Cardiac muscle cell (in vitro differentiated cells and primary cell): ENCODE measurements at places on chromosomes 13 and 19. TPM values are rescaled to one million over a fixed set of nuclear protein-coding genes. Genes with fewer than 3 reads are reported as not detected.

DNA sequence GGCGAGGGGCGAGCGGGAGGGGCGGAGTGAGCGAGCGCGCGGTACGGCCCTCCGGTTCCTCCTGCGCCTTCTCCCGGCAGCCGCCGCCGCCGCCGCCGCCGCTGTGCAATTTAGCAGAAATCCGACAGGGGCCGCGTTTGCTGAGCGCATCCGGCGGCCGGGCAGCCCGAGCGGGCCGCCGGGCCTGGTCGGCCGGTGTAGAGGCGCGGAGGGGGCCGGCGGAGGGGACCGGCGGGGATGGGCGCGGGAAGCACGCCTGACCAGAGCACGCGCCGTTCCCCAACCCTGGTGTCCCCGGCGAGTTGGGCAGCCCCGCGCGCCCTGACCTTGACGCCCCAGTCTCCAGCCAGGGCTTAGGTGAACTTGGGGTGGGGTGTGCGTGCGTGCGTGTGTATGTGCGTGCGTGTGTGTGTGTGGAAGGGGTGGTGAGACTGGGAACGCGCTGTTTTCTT is 144.5 kb upstream of the ZNF536 start:
- H3K4me1 ChIP-seq, result peaks cover 10% of the 10 kb centered on the region
- no peaks in the 10 kb centered on the region for H3K36me3 ChIP-seq
- H3K27ac ChIP-seq, result no peak overlapping the region
- peak overlapping the region; percentile 45 for H3K4me3 ChIP-seq
- peak; percentile 87 for DNase-seq

- H3K36me3 ChIP-seq, result no peaks in the 10 kb centered on the region
- H3K4me3 ChIP-seq, result no peak overlapping the region
- no peak for DNase-seq
- no peak overlapping the region for H3K27ac ChIP-seq
- H3K27me3 ChIP-seq, result no peaks in the 10 kb centered on the region
- no peaks in the 10 kb centered on the region for H3K4me1 ChIP-seq
Observed at GRCh38 chr13:74305876-74306275, 171.7 kb upstream of the KLF12 start.

DNA sequence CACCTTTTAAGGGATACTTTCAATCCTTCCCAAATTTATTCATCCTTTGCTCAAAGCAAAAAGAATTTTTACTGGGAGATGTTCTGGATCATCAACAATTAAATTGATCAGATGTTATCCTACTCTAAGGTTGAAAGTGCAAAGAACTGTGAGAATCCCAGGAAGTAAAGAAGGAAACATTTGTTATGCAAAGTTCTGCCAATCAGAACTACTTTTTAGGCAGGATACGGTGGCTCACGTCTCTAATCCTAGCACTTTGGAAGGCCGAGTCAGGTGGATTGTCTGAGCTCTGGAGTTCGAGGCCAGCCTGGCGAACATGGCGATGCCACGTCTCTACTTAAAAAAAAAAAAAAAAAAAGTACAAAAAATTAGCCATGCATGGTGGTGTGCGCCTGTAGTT is 882.3 kb downstream of the DIAPH3 start:
- no peaks in the 10 kb centered on the region for H3K27me3 ChIP-seq
- no peak overlapping the region for H3K27ac ChIP-seq
- no peaks in the 10 kb centered on the region for H3K36me3 ChIP-seq
- H3K4me3 ChIP-seq, result no peak overlapping the region
- no peak for DNase-seq
- no peaks in the 10 kb centered on the region for H3K4me1 ChIP-seq

DNA sequence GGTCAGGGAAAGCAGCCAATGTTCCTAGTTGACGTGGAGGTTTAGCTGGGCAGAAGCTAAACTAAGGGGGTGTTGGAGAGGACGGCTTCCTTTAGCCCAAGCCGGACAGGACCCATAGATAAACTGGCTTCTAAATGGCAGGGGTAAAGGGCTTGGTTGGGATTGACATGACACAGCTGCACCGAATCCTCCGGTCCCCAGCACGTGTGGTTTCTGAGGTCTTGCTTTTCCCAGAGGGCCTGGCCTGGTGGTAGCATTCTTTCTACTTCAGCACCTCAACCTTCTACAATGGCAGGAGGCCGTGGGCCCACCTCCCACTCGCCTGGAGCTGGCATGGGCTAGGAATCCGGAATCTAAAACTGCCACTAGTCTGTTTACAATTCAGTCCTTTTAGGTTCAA is 163.0 kb downstream of the FGF9 start:
- no peak overlapping the region for H3K4me3 ChIP-seq
- H3K4me1 ChIP-seq, result no peaks in the 10 kb centered on the region
- DNase-seq, result no peak
- H3K27me3 ChIP-seq, result no peaks in the 10 kb centered on the region
- no peak overlapping the region for H3K27ac ChIP-seq

DNA sequence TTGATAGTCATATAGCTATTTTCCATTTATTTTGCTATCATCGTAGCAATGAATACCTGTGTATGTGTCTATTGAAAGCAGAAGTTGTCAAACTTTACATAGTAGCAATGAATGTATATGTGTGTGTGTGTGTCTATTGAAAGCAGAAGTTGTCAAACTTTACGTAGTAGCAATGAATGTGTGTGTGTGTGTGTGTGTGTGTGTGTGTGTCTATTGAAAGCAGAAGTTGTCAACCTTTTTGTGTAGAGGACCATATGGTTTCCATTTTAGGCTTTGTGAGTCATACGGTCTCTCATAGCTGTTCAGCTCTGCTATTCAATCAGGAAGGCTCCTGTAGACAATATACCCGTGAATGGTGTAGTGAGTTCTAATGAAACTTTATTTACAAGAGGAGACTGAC is 20.8 kb downstream of the NLRP4 start:
- no peaks in the 10 kb centered on the region for H3K4me1 ChIP-seq
- no peak overlapping the region for H3K27ac ChIP-seq
- no peaks in the 10 kb centered on the region for H3K27me3 ChIP-seq
- no peaks in the 10 kb centered on the region for H3K36me3 ChIP-seq
- DNase-seq, result no peak

DNA sequence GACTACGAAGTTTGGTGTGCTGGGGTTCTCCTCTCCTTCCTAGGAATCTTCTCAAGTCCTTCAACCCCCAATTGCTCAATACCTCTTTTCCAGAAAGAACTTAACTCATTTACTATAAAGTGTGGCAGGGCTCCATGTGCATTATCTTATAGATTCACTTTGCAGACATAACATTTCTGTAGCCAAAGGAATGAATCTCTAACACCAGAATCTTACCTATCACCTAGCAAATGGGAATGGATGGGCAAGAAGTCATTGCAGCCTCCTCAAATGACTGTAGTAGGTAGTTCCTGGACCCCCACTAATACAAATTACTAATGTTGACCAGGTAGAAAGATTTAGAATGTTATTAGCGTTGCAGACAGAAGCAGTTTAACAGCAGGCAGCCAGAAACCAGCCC is 5.7 kb upstream of the CACNA1A start:
- peaks cover 54% of the 10 kb centered on the region for H3K27me3 ChIP-seq
- H3K27ac ChIP-seq, result no peak overlapping the region
- no peaks in the 10 kb centered on the region for H3K36me3 ChIP-seq

- H3K4me3 ChIP-seq, result no peak overlapping the region
- DNase-seq, result no peak
- no peaks in the 10 kb centered on the region for H3K4me1 ChIP-seq
- no peak overlapping the region for H3K27ac ChIP-seq
- no peaks in the 10 kb centered on the region for H3K36me3 ChIP-seq
Observed at GRCh38 chr19:9910625-9911024, 25.7 kb downstream of the OLFM2 start.

GRCh38 chr19:46294494-46294893 is 2.3 kb upstream of the HIF3A start:
- H3K4me1 ChIP-seq, result peaks cover 18% of the 10 kb centered on the region
- H3K27ac ChIP-seq, result no peak overlapping the region
- no peak for DNase-seq
- H3K27me3 ChIP-seq, result no peaks in the 10 kb centered on the region
- no peaks in the 10 kb centered on the region for H3K36me3 ChIP-seq
- H3K4me3 ChIP-seq, result no peak overlapping the region

DNA sequence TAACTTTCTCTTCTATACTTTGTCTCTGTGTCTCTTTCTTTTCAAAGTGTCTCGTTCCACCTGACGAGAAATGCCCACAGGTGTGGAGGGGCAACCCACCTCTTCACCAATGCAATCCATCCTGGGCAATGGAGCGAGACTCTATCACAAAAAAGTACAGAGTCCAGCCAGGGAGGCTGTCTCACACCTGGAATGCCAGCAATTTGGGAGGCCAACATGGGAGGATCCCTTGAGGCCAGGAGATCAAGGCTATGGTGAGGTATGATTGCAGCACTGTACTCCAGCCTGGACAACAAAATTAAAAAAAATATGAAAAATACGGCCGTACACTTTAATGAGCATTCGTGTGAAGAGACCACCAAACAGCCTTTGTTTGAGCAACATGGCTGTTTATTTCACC is 2.8 kb upstream of the ZNF600 start:
- no peak overlapping the region for H3K27ac ChIP-seq
- no peak for DNase-seq
- H3K27me3 ChIP-seq, result no peaks in the 10 kb centered on the region
- no peaks in the 10 kb centered on the region for H3K36me3 ChIP-seq

DNA sequence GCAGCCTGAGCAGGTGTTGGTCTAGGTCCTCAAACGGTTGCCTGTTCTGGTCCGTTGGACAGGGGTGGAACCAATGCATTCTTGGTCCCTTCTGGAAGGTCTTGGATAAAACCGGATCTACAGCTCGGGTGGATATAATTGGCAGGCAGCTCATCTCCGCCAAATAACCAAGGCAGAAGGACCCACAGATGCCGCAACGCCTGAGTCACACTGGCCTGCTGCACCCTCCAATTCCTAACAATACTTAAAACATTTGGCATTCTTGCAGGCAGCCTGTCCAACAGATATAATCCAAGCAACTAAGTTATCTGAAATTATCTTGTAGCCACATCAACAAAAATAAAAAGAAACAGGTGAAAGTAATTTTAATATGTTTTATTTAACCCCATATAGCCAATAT is 59.0 kb upstream of the FGF14 start:
- H3K36me3 ChIP-seq, result no peaks in the 10 kb centered on the region
- no peak overlapping the region for H3K27ac ChIP-seq
- H3K27me3 ChIP-seq, result no peaks in the 10 kb centered on the region
- DNase-seq, result no peak

- peaks cover 65% of the 10 kb centered on the region for H3K27me3 ChIP-seq
- no peak for DNase-seq
- no peaks in the 10 kb centered on the region for H3K4me1 ChIP-seq
- no peaks in the 10 kb centered on the region for H3K36me3 ChIP-seq
- no peak overlapping the region for H3K4me3 ChIP-seq
- no peak overlapping the region for H3K27ac ChIP-seq
Observed at GRCh38 chr19:45215391-45216191, 29.6 kb downstream of the EXOC3L2 start.

DNA sequence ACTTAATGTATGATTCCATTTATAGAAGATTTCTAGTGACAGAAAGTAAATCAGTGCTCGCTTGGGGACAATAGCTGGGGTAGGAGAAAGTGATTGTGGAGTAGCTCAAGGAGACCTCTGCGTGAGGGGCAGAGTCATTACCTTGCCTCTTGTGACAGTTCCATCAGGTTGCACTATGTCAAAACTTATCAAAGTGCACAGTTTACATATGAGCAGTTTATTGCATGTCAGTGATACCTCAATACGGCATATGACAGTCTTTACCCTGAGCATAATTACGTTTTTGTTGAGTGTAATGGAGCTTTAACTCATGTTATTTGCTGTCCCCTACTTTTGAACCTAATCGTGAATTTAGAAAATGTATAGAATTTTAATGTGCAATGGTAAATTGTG is 15.0 kb downstream of the ARHGEF7 start:
- no peak overlapping the region for H3K4me3 ChIP-seq
- H3K36me3 ChIP-seq, result no peaks in the 10 kb centered on the region
- no peak overlapping the region for H3K27ac ChIP-seq
- peaks cover 13% of the 10 kb centered on the region for H3K27me3 ChIP-seq

The PCDH9 gene
- 2.3 and 2.4 TPM in 2 replicates for total RNA-seq

The UBE2L5 gene
- 0.06 TPM in 1 of 2 replicates, not detected in the other for total RNA-seq

The POLR1G gene
- 6.5 and 17.8 TPM in 2 replicates for total RNA-seq

The MEDAG gene
- total RNA-seq, result 0.06 and 0.35 TPM in 2 replicates
